ENCODE measurements at places on chromosomes 16 and 17.
A peak's percentile ranks its signal among the peaks of the same experiment; 100 is the strongest.

GRCh38 chr16:14196539-14196938 lies 125.4 kb downstream of the MRTFB start:
- no peak for DNase-seq

DNA sequence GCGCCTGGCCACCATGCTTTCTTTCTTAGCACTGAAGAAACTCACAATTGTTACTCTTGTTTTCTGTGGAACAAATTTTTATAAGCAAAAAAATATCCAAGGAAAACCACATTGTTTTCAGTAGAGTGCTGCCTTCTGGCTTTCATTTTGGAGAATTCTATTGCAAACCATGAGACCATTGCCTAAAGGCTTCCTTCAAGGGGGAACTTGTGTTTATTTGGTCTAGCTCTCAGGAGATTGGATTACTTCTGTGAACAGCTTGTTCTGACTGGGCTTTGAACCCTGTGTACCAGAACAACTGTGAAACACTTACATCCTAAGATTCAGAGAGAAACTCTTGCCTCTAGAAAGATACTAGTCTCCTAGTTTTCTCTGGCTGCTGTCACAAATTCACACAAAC lies 32.1 kb downstream of the TOM1L1 start:
- no peak for DNase-seq

DNA sequence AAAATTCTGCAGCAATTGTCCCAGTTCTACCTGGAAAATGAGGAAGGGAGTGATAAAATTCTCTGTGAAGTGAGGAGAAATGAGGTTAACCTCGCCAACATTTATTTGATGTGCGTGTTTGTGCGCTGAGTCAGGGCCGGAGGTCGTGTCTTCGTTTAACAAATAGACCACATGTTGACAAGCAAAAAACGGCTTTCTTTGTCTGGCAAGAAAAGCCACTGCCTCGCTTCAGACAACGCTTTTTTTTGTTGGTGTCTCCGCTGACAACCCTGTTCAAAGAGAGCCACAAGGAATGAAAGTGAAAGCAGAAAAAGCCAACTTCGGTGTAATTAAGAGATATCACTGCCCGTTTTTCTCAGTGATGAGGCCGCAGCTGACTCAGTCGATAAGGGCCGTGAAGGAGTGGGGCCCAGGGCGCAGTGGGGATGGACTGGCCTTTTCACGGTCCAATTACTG lies 510.6 kb downstream of the CDH13 start:
- DNase-seq: peak; percentile 3

DNA sequence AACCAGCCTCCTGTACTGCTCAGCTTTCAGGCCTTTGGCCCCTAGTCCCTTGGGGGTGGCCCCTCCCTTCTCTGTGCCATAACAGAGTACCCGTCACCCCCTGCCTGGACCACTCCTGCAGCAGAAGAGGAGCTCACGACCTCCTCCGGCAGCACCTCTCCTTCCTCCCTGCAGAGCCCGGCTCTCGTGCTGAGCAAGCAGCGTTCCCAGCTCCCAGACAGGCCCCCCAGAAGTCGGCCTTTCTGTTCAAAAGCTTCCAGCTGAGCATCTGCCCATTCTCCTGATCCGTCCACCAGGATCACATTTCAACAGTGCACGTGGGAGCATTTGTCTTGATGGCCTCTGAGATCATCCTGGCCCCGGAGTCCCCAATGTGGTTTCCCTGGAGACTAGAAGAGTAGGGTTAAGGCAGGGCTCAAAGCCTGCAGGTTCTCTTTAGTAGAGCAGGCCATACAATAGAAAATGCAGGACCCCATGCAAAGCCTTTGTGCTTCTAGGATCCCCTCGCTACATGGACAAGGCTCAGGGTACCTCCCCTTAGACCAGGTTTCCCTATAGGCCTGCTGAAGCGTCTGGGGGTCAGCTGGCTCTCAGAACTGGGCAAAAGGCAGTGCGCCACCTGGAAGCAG lies 35.6 kb downstream of the NLRC3 start:
- no peak for DNase-seq

- DNase-seq: peak; percentile 94
Observed at GRCh38 chr17:40362696-40363110, 1.8 kb downstream of the GJD3 start.

DNA sequence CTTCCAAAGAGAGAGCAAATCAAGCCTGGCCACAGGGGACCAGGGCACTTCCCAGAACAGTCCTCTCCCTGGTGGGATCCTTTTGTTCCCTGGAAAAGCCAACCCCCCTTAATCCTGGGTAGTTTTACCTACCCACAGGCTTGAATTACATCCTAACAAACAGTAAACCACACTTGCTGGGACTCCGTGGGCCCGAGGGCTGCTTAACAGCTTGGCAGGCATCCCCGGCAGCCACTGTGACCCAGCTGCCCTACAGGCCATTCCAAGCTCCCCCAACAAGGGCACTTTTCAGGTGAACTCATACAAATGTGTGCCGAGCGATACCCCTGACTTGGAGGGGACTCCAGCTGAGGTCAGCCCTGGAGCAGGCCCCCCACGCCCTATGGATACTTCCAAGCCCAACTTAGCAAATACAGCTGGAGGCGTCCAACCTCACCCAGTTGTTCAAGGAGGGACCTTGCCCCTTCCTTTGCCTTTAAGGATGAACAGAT lies 26.4 kb downstream of the ADCY9 start:
- DNase-seq: no peak

- no peak for DNase-seq
Observed at GRCh38 chr17:28737770-28738679, 5.8 kb upstream of the TRAF4 start.

- no peak for DNase-seq
Observed at GRCh38 chr16:67387479-67388079, 5.7 kb downstream of the TPPP3 start.

GRCh38 chr17:9456330-9456729 lies 119.3 kb downstream of the STX8 start:
- DNase-seq: no peak

Data from stimulated activated CD4-positive, alpha-beta T cell treated with anti-CD3 and anti-CD28 coated beads, Interleukin-15, amount 100 ng/mL, for 24 hours (primary cell).